ENCODE measurements at places on chromosomes 13 and 19.

DNA sequence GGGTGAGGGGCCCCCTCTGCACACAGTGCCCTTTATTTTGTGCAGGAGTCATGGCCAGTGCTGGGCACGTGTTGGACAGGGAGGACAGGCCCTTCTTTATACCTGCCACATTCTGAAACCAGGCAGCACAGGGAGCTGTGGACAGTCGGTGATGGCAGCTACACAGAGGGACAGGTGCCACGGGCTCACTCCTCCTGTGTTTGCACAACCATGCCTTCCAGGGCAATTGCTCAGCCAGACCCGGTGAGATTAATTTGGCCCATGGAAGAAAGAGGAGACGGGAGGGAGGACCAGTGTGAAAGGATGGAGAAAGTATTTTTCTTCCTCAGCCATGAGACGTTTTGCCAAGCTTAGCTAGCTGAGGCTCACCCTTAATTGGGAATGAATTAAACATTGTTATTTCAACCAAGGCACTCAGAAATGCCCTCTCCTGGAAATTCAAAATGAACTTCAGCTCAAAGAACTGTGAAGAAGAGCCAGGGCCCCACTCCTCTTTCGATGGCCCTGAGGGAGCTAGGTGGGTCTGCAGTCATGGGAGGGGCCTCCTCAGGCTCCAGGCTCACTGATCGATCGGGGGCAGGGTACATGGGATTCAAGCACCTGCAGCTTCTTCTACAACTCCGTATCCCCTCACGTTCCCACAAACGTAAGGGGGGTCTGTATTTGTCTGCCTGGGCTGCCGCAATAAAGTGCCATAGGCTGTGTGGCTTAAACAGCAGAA is 41.2 kb downstream of the SHISA2 start:
- no peak for DNase-seq

DNA sequence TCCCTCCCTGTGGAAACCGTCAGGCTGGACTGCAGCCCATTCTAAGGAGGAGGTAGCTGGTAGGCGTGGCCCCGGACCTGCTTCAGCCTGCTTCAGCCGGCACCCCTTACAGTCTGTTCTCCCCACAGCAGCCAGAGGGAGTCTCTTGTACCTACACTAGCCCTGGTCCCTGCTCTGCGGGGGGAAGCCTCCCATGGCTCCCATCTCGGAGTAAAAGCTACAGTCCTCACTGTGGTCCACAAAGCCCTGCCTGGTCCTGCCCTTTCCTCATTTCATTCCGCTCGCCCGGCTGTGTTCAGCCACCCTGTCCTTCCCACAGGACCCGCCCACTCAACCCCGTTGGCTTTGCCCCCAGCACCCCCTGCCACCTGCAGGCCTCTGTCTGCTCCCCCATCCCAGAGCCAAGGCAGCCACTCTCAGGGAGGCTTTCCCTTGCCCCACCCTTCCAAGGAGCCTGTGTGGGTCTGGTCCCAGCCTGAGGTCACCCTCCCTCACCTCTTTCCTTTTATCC is 1.3 kb downstream of the PGLYRP1 start:
- DNase-seq: no peak

GRCh38 chr13:77544355-77544754 is 8.8 kb downstream of the SCEL start:
- DNase-seq: no peak

GRCh38 chr19:47653856-47654255 is 44.9 kb downstream of the BICRA start:
- no peak for DNase-seq

DNA sequence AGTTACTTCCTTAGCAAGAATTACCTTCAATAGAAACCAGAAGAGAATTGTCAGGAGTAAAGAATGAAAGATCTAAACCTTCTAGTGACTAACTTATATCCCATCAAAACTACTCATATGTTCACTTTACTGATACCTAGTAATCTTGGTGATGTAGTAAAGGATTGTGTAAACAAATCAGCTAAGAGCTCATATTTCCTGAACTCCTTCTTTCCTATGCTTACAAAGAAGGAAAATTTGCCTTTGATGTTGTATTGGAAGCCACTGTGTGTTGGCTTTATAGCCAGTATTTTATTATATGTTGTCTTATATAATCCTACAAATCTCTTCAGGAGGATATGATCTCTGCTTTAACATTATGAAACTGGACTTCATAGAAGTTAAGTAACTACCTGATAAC is 671.0 kb downstream of the PCDH9 start:
- DNase-seq: no peak

DNA sequence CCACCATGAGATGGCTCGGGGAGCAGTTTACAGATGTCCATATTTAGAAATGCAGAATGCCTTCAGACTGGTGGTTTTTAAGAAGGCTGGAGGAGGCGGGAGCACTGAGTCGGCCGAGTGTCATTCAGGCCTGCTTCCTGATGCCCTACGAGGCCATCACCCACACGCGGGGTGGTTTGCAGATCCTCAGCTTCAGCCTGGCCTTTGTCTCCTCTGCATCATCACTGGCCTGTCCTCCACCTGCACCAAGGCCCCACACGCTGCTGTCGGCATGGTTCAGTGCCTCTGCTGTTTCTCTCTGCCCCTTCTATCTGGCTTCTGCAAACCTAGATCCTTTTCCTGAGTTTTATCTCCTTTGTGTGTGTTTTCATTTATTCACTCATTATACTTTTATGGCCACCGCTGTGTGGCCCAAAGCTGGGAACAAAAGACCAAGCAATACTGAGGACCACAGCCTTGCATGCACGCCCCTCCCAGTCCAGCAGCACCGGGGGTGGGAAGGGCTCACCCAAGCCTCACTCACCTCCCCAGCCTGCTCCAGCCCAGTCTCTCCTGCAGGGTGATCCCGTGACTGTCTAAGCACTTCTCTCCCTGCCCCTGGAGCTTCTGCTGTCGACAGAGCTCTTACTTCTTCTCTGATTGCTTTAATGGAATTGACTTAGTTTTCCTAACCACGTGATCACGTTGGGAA is 240.8 kb downstream of the TEX29 start:
- no peak for DNase-seq

DNA sequence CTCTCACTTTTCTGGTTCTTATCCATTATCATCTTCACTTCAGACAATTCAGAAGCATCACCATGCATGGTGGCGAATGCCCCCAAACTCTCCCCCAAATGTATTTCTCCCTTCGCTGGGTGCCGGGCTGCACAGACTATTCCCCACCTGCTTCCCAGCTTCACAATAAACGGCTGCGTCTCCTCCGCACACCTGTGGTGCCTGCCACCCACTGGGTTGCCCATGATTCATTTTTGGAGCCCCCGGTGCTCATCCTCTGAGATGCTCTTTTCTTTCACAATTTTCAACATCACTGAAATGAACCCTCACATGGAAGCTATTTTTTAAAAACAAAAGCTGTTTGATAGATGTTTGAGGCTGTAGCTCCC is 2.8 kb upstream of the F10 start:
- DNase-seq: no peak

DNA sequence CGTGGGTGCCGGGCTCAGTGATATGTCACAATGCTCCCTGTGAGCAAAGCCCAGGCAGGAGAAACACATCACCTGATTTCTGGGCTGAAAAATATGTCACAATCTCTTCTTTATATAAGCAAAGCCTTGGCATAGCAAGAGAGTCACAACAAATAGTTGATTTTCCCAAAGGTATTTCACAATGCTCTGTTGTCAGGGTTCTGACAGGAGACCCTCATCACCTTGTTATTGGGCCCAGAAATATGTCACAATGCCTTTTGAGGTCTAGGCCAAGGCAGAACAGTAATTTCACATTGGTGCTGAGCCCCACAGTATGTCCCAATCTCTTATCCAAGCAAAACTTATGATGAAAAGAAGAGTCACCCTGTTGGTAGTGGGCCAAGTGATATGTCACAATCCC is 125.7 kb downstream of the ZNF675 start:
- DNase-seq: no peak

DNA sequence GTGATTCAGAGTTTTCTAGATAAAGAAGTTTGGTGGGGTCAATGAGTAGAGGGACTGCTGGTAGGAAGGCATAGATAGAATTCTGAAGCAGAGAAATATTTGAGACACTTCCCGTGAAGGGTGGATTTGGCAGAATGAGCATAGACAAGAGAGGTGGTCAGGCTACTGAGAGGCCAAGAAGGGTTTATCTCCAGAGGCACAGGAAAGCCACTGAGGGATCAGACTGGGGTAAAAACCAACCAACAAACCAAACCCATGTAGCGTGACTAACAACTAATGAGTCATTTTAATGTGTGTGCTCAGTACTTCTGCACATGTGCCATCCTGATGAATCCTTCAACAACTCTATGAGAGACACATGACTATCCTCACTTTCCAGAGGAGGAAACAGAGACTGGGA is 60.0 kb upstream of the SERP2 start:
- no peak for DNase-seq

GRCh38 chr13:76641056-76641455 is 245.1 kb downstream of the KCTD12 start:
- DNase-seq: no peak

GRCh38 chr13:63684822-63685221 is 2269.2 kb upstream of the PCDH20 start:
- DNase-seq: no peak

- peak; percentile 68 for DNase-seq
Observed at GRCh38 chr19:2015608-2015950, at the start of gene BTBD2. BTBD2 (minus strand) TSS chr19:2015714; CDS start chr19:2015703, 11 bp downstream.

DNA sequence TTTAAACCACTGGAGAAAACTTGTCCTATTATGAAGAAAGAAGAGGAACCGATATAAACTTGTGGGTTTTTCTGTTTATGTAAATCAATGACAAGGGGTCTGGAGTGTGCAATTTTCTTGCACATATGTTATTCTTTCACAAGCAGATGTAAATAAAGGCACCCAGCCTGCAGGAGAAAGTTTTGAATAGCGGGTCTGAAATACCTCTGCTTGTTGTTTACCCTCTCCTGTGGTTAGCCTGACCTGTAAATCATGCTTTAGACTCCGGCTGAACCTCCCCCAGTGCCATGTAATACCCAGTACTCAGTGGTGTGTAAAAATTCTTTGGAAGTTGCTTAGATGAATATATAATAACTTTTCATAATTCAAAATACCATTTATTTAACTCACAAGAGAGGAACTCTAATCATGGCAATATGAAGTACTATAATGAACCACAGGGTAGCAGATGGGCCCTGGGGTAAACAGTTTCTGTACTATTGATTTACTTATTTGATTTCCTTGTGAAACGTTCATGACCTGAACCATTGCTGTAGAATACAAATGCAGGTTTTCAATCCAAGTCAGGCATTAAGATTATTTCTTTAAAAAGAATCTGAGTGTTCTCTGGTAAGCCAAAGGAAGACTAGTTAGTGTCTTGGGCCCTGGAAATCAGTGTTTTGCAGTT is 245.1 kb downstream of the LMO7 start:
- DNase-seq: no peak

- DNase-seq: peak; percentile 15
Observed at GRCh38 chr13:42039457-42039945, 8.9 kb upstream of the DGKH start.

- no peak for DNase-seq
Observed at GRCh38 chr13:98842070-98842469, 89.6 kb upstream of the SLC15A1 start.

GRCh38 chr19:1117654-1118053 is 13.9 kb downstream of the GPX4 start:
- no peak for DNase-seq

- DNase-seq: no peak
Observed at GRCh38 chr13:94525781-94526180, 46.3 kb upstream of the DCT start.

GRCh38 chr19:49645592-49645991 is 3.6 kb downstream of the SCAF1 start:
- no peak for DNase-seq

- DNase-seq: no peak
Observed at GRCh38 chr13:28459911-28460310, 35.0 kb downstream of the FLT1 start.

- DNase-seq: no peak
Observed at GRCh38 chr13:97313551-97314260, 91.6 kb downstream of the MBNL2 start.

- no peak for DNase-seq
Observed at GRCh38 chr13:27208514-27208913, 36.9 kb upstream of the USP12 start.

GRCh38 chr19:44447916-44448674 is at the start of gene ZNF229:
ZNF229 (minus strand) TSS chr19:44448472; CDS start chr19:44442847, 5,625 bp downstream.
- no peak for DNase-seq

DNA sequence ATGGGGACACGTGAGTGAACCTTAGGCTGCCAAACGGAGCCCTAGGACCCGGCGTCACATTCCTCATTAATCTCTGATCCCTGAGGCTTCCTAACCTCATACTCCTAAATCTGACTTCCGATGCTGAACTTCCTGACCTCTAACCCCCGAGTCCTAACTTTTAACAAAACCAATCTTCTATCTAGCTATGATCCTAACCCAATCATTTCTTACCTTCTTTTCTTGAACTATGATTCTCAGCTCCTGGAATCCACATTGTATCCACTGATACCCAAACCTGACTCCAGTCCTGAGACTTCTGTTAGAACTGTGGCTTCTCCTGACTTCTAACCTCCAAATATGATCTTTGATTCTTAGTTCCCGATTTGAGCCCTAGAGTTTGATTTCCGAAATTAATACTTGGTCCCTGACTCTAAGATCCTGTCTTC is 447 bp downstream of the NFKBIB start:
- DNase-seq: no peak

DNA sequence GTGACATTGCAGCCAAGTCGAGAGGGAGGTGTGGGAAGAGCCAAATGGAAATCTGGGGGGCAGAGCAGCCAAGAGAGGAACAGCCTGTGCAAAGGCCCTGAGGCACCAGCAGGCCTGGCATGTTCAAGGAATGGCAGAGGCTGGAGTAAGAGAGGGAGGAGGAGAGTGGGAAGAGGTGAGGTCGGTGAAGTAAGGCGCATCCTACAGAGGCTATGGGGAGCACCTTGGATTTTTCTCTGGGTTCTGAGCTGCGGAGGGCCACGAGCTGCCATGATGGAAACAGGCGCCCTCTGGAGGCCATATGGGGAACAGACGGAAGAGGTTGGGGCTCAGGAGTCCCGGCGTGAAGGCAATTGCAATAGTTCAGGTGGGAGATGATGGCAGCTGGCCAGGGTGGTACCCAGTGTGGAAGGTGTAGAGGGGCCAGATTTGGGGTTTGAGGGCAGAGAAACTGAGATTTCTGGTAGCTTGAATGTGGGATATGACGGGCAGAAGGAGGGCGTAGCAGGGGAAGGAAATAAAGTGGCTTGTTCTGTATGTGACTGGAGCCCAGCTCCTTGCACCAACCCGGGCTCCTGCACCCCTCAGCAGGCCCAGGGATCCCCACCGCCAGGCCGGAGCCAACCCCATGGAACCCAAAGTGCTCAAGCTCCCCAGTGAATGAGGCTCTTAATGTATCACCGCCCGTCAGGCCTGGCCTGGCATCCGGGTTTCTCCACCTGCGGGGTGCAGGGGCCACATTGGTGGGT is 20.5 kb upstream of the STRN4 start:
- DNase-seq: peak; percentile 74

DNA sequence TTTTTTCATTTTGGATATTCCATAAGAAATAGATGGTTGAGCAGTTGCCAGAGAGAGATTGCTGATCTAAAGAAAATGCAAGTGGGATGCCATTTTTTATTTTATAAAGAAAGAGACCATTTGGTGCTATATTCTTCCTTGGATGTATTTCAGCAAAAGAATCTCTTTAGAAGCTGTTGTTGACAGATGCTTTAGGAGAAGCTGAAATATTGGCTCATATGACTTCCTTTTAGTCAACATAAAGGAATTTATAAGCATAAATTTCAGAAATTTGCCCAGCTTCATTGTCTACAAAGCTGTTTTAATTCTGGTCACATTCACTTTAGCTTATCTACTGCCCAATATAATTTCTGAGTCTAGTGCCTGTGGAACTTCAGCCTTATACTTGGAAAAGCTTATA is 36.9 kb downstream of the POLR1D start:
- no peak for DNase-seq

GRCh38 chr19:18029617-18030338 is 21.8 kb downstream of the ARRDC2 start:
- DNase-seq: no peak

Data from HEK293T (cell line).